ENCODE measurements at places on chromosomes 6 and 20.

- no peak for DNase-seq
These were observed 18.1 kb upstream of the FAM83D start for GRCh38 chr20:38907918-38908677.

GRCh38 chr6:46704562-46704961, 16.9 kb downstream of the TDRD6 start:
- DNase-seq = no peak

GRCh38 chr20:37904845-37905373, 2.0 kb downstream of the VSTM2L start:
- DNase-seq = no peak

DNA sequence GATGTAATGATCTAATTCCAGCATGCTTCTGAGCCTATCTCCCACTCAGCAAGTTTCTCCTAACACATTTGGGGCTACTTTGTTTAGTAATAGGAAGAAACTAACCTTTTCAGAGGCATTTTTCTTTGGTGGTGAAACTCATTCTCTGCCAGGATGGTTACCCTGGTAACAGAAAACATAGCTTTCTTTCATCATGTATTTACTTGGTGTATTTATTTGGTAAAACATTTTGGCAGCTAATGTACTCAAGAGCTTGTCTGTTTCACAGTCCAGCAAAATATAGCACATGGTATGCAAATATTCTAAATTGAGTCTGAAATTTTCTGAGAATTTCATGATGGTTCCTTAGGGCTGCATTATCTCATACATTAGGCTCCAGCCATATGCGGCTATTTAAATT, 100.0 kb downstream of the SLC35B3 start:
- no peak for DNase-seq

DNA sequence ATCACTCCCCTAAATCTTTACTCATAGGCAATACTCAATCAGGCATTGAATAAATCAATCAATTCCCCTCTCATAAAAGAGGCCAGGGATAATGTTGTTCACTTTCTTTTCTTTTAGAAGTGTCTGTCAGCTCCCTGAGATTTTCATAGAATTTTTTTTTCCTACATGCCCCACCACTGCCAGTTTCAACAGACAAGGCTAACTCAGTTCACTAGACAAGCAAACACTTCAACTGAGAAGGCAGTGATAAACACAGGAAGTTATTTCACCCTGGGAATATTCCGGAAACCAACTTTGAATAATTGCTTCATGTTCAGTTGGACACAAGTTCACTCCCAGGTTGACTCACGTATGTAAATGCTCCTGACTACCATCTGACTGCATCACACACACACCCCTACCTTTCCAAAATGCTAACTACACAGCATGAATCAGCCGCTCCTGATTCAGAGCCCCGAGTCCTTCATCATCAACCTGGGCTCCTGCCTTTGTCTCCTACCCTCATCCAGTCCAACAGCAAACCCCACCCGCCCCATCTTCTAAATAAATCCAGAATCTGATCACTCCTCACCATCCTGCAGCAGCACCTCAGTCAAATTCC, 143.9 kb downstream of the BCAS1 start:
- no peak for DNase-seq

- DNase-seq = no peak
These were observed 43.5 kb upstream of the ECI2 start for GRCh38 chr6:4178737-4179333.

DNA sequence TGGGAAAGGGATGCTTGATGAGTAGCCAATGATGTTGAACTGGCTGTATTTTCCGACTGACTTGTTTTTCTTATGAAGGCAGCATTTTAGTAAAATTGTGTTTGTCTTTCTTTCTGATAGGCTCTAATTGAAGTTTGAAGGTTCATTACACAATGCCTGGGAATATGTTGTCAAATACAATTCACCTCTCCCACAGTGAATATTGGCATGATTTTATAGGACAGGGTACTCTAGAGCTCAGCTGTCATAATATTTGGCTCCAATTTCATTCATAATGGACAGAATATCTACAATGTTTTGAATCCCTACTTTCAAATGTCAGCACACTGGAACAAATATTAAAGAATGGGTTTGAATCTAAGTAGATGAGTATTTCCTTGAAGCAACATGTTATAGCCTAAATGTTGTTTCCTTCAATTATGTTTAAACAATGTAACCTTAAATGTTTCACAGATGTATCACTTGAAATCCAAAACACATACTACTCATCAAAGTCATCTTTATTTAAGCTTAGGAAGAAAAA, 81.4 kb downstream of the LAMA2 start:
- DNase-seq = no peak

DNA sequence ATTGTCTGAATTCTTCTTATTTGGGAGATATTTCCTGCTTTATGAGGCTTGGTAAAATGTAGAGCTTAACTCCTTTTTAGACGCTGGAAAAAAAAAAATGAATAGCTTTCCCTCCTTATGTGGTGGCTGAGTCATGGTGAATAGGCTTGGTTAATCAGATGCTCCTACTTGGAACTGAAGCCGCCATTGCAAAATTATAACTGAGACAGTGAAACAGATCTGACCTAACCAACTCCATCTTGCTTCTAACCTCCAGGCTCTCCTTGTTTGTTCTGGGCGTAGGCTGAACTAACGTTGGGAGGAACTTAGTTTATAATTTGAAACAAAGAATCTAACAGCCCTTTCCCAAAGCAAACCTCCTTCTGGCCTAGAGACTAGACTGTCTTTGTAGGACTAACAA, 43.2 kb upstream of the PLCB4 start:
- DNase-seq = no peak

DNA sequence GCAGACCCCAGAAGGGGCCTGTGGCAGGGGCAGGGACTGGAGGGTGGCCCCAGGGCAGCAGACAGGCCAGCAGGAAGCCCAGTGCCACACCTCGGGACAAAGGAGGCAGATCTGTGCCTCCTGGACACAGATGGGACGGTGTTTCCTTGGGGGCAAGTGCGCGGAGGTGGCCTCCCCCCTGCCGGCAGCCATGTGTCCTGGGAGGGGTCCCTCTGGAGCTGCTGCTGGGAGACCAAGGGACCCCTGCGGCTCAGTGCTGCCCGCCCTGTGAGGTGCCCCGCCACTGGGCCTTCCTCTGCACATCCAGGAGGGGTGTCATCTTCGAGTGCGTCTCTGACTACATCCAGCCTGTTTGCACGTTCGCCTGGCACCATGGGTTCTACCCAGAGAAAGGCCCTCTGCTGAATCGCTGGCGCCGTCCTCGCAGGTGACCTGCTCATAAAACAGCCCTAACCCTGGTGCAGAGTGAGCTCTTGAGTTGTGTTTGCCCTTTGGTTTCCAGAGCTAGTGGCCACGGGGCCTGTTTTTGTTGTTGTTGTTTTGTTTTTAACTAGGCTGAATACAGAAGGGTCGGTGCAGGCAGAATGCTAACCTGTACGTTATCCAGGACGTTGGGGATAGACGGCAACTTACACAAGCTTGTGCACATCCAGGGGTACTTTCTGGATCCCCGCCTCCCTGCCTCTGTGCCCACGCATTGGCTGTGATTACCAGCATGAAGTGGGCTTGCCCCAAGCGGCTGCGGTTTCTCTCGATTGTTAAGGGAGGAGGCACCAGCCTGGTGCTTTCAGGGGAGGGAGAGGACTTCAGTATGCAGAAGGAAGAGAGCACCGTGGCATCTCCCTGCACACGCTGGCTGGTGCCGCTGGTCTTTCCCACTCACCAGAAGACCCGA, 1.3 kb upstream of the KCNQ2 start:
- DNase-seq = no peak

DNA sequence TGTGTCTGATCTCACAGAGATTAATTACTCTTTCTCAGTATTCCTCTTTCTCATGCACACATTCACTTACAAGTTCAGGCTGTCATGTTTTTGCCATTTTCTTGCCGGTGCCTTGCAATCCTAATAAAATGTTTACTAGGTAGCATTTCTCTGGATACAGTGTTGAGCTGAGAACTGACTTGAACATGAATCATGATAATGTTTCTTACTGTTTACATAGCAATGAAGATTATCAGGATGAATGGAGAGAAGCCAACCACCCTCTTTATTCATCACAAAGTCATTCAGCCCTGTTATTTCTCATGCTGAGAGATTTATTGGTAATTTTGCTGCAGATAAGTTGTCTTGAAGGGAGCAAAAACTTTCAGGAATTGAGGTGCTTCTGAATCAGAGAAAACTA, 185.5 kb upstream of the ECI2 start:
- no peak for DNase-seq

Measured in sciatic nerve (tissue), 2 donors.